ENCODE measurements at places on chromosomes 16 and 17. TPM values are rescaled to one million over a fixed set of nuclear protein-coding genes. Genes with fewer than 3 reads are reported as not detected.

DNA sequence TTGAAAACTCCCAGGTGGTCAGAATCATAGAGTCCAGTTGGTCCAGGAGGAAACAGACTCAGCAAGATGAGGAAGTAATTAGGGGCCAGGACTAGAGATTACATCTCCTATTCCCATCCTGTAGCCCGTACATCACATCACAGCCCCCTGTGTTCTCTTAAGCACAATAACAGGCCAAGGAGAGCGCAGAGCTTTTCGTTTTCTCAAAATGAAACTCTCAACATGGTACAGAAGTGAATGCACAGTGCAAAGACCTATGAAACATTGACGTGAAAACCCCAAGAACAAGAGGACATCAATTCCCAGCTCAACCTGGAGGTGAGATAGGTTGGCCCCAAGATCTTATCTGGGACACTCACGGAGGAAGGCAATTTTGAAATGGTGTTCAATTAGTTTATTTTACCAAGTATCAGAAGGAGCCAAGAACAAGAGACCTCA is 9.0 kb downstream of the PIK3R5 start:
- no peaks in the 10 kb centered on the region for H3K36me3 ChIP-seq
- no peaks in the 10 kb centered on the region for H3K4me1 ChIP-seq
- H3K4me3 ChIP-seq = no peak overlapping the region
- no peak for DNase-seq
- H3K27me3 ChIP-seq = no peaks in the 10 kb centered on the region
- H3K27ac ChIP-seq = no peak overlapping the region

DNA sequence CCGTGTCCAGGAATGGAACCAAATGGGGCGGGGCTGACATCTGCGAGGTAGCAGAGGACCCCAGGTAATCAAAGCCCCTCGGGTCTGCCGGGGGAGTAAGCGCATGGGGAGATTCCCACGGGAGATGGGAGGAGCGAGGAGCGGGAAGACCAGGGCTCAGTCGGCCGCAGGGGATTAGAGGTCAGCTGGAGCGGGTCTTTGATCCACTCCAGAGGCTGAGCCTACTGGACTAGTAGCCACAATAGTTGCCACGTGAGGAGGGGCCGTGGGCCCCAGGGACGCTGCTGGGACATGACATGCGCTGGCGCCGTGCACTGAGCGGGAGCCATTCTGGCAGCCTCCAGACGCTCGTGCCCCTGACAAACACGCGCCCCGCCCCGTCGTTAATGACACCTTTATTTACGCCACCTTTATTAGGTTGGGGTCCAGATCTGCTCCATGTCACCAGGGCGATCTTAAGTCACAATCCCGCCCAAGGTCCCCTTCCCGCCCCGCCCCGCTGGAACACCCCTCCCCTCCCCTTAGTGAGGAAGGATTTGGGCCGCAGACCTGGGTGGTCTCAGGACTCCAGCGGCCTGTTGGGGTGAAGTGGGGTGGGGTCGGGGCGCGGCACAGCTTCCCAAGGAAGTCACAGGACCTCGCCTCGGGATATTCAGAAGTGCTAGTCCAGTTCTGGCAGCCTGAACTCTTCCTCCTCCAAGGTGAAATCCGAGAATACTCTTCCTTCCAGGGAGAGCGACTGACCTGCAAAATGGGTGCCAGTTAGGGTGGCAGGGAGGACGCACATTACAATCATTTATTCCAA is 15.0 kb downstream of the PPY start:
- no peak for DNase-seq
- H3K27ac ChIP-seq = no peak overlapping the region
- peaks cover 2% of the 10 kb centered on the region for H3K27me3 ChIP-seq
- no peak overlapping the region for H3K4me3 ChIP-seq
- no peaks in the 10 kb centered on the region for H3K36me3 ChIP-seq

DNA sequence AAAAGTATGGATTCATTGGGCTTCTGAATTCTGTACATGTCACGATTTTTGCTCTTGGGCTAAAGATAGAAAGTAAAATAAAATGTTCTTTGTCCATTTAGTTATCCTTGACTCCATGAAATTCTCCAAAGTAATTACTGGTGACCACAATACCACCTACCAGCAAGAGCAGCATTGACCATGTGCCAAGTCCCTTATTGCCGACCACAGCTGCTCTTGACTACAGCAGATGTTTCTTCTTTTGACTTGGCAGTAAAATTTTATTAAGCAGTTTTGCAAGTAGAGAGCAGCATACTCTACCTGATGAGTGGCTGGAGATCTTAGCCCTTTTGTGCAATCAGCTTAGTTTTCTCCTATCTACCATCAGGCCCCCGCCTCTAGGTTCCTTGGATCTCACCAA is 152.2 kb upstream of the TBX2 start:
- H3K36me3 ChIP-seq = no peaks in the 10 kb centered on the region
- DNase-seq = no peak
- peaks cover 3% of the 10 kb centered on the region for H3K4me1 ChIP-seq
- no peaks in the 10 kb centered on the region for H3K27me3 ChIP-seq

DNA sequence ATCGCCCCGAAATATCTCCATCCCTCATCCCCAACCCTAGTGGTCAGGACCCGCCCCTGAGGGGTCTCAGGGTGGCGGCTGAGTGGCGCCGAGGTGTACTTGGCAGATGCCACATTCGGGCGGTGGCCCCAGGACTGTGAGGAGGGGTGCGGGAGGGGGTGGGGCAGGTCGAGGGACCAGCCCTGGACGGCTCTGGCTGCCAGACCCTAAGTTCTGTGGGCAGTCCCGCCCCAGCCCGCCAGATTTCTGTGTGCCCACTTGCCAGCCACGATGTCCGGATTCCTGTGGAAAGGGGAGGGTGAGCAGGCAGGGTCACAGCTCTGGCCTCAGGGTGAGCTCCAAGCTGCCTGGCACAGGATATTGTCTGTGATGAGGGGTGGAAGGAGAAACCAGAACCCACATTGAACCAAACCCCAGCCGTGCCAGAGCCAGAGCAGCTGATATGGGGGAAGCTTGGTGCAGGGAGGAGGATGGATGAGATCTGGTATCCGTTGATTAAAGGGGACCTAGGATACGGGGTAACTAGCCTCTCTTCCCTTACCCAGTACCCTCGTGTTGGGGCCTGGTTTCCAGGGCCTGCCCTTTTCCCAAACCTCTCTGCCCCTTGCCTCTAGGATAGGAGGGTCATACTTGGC is 1.1 kb upstream of the CHAD start:
- no peak overlapping the region for H3K4me3 ChIP-seq
- no peaks in the 10 kb centered on the region for H3K27me3 ChIP-seq
- peaks cover 76% of the 10 kb centered on the region for H3K4me1 ChIP-seq
- H3K36me3 ChIP-seq = peaks cover 7% of the 10 kb centered on the region

- DNase-seq = no peak
- H3K27ac ChIP-seq = no peak overlapping the region
These were observed 41.4 kb upstream of the PIRT start for GRCh38 chr17:10879190-10879836.

- H3K4me1 ChIP-seq = no peaks in the 10 kb centered on the region
- H3K27me3 ChIP-seq = no peaks in the 10 kb centered on the region
These were observed 9.2 kb downstream of the C1QTNF1 start for GRCh38 chr17:79033046-79033616.

- no peaks in the 10 kb centered on the region for H3K27me3 ChIP-seq
- DNase-seq = no peak
- H3K27ac ChIP-seq = peak overlapping the region; percentile 63
These were observed 2.8 kb upstream of the SOCS1 start for GRCh38 chr16:11258553-11259492.

- H3K36me3 ChIP-seq = no peaks in the 10 kb centered on the region
- no peak overlapping the region for H3K27ac ChIP-seq
- DNase-seq = no peak
- no peaks in the 10 kb centered on the region for H3K4me1 ChIP-seq
- H3K27me3 ChIP-seq = no peaks in the 10 kb centered on the region
These were observed 7.5 kb upstream of the ITGB3 start for GRCh38 chr17:47246120-47246519.

DNA sequence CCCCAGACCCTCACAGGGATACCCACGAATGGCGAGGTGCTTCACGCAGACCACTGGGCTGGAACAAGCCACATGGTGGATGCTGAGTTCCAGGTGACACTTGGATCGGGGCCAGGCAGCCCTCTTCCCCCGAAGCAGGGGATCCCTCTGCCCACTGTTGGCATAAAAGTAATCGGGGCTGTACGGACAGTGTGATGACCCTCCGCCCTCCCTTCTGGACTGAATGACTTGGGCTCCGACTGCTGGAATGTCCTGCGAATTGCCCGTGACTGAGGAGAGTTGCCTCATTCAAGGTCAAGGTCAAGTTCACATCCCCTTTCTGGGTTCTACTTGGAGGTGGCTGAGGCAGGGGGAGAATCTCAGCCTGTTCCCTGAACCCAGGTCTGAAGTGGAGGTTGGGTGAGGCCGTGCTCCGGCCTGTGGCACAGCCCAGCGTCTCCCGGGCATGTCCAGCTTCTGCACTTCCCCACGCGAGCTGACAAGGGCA is 28.5 kb upstream of the CREBBP start:
- H3K27me3 ChIP-seq = no peaks in the 10 kb centered on the region
- DNase-seq = no peak
- no peaks in the 10 kb centered on the region for H3K4me1 ChIP-seq
- no peaks in the 10 kb centered on the region for H3K36me3 ChIP-seq
- H3K4me3 ChIP-seq = no peak overlapping the region

GRCh38 chr16:1105888-1106620 is 10.0 kb upstream of the C1QTNF8 start:
- no peak overlapping the region for H3K27ac ChIP-seq
- no peak overlapping the region for H3K4me3 ChIP-seq
- H3K36me3 ChIP-seq = no peaks in the 10 kb centered on the region
- peak; percentile 57 for DNase-seq
- peaks cover 6% of the 10 kb centered on the region for H3K27me3 ChIP-seq

DNA sequence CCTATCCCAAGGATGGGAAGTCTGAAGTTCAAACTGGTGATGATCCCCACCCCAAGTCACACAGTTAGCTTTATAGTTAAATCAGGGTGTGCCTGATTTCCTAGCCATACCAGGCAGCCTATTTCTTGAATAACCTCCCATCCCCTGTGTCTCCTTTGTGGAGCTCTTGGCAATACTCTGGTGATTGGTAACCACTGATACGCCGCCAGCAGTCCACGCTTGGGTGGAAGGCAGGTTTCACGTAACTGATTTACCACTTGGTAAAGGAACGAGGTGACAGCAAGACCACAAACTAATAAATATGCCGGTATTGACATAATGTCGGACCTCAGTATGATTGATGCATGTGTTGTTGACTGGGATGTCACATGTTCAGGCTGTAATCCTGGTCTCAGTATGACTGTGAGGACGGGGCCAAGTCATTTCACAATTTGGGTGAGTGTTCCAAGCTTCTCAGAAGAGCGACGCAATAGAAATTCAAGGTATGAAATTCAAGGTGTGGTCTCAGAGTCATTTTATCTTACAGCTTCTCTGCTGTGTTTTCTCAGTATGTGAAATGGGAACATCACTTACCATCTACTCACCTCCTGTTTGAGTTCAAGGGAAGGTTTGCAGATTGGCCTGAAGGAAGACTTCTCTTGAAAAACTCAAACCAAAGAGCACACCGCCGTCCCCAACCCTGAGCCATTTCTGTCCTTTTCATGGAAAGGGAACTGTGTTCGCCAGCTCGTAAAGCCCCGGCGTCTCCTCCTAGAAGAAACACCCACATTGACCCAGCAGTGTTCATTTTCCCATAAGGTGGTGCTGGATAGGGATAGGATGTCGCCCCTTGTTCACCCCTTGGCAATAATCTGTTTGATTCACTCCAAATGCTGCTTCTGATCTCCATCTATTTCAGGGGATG is 678.9 kb downstream of the WWOX start:
- no peaks in the 10 kb centered on the region for H3K27me3 ChIP-seq
- no peaks in the 10 kb centered on the region for H3K36me3 ChIP-seq
- no peak overlapping the region for H3K4me3 ChIP-seq
- H3K4me1 ChIP-seq = peaks cover 11% of the 10 kb centered on the region
- H3K27ac ChIP-seq = peak overlapping the region; percentile 70

DNA sequence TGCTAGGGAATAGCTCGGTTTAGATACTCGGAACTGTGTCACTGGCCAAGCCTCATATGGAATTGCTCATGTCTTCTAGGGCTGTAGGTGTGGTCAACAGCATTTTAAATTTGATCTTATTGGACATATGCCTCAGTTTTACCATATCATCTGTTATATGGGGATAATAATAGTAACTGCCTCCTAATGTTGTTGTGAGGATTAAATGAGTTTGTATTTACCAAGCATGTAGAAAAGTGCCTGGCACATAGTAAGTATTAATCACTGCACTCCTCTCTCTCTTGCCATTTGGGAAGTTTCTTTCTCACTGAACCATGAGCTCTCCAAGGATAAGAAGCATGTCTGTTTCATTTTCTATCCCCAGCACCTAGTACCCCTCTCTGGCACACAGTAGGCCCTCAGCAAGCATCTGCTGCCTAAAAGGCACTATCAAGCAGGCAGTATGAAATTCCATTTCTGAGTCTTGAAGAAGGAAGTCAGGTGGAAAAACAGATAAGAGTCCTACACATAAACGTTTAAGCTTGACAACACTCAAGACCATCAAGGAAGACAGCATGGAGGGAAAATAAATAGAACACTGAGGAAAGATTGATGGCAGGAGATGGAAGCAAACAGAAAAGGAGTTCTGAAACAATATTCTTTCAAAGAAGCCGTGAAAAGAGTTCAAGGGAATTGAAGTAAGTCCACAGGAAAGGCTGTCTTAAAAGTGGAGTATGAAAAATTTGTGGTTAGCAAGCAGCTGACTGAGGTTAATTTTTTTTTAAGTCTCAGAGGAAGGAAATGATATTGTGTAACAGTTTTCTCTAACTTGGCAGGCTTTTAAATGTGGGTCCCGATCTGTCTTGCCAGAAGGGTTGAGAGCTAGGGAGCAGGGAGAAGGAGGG is 2.2 kb upstream of the ATP6V0A1 start:
- H3K36me3 ChIP-seq = no peaks in the 10 kb centered on the region
- no peak for DNase-seq
- no peak overlapping the region for H3K4me3 ChIP-seq
- H3K4me1 ChIP-seq = no peaks in the 10 kb centered on the region
- H3K27me3 ChIP-seq = no peaks in the 10 kb centered on the region

DNA sequence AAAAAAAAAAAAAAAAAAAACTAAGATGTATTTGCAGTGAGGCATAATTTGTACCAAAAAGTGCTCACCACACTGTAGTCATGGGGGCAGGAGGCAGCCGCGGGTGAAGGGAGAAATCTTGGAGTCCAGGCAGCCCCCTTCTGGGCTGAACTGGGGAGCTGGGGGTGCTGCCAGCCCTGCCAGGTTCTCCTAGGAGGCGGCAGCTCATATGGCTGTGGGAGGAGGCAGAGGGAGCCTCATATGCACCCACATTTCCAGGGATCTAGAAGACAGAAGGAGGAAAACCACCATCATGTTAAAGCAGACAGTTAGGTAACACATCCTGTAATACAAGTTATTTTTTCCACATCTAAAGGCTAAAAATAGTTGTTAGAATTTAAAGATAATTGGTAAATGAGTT is 16.3 kb downstream of the MAPT start:
- H3K27ac ChIP-seq = no peak overlapping the region
- H3K27me3 ChIP-seq = no peaks in the 10 kb centered on the region
- H3K36me3 ChIP-seq = no peaks in the 10 kb centered on the region
- no peaks in the 10 kb centered on the region for H3K4me1 ChIP-seq
- no peak overlapping the region for H3K4me3 ChIP-seq

Gene CACNA1G
- 0.14 TPM for total RNA-seq

Gene RASD1
- 0.89 TPM for total RNA-seq

Gene EVI2A
- 2.1 TPM for total RNA-seq

Gene ZNF668
- 4.8 TPM for total RNA-seq

Gene TM4SF5
- 20.1 TPM for total RNA-seq
